ENCODE measurements at places on chromosomes 6 and 20.

DNA sequence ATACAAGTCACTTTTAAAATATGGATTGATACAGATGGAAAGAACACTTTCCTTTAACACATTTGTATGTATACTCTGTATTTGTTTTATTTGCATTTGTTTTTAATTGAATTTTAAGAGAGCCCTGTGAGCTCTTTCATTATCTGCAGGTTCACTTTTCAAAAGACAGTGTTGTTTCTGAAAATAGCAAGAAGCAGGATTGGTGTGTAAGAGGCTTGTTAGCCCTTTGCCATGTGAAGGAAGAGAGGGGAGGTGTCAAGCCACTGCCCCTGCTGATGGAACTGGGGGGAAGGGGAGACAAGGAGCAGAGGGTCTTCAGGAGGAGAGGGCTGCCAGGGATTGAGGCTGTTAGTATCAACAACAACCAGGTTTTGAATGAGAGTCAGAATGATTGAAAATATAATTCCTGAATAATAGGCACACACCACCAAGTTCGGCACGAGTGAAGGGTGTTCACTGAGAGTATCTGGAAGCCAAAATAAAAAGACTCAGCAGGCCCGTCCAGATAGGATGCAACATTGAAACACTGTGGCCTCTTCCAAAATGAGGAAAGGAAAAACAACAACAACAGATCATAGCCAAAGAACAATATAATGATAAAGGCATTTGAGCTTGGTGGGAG lies 12.6 kb upstream of the PBOV1 start:
- no peak overlapping the region for H3K27ac ChIP-seq
- no peaks in the 10 kb centered on the region for H3K4me1 ChIP-seq
- peaks cover 3% of the 10 kb centered on the region for H3K27me3 ChIP-seq

- H3K4me3 ChIP-seq = no peak overlapping the region
- no peaks in the 10 kb centered on the region for H3K4me1 ChIP-seq
- H3K27me3 ChIP-seq = no peaks in the 10 kb centered on the region
- no peak overlapping the region for H3K27ac ChIP-seq
- no peaks in the 10 kb centered on the region for H3K36me3 ChIP-seq
- no peak for DNase-seq
Observed at GRCh38 chr6:166617359-166617758, 9.7 kb downstream of the RPS6KA2 start.

DNA sequence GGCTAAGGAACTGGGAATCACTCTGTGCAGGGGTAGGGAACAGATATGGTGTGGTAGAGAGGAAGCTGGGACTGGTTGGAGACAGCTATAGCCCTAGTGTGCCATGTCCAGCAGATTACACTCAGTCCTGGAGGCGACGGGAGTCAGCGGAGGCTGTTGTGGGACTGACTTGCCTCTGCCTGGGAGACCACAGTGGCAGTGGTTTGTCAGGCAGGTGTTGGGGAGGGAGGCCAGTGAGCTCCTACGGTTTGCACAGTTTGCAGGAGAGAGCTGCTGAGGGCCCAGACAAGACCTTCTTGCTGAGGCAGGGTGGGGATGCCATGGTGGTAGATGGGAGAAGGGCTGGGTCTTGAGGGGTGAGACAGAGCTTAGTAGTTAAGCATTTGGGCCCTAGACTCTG lies 4.9 kb downstream of the PLCG1 start:
- peak overlapping the region; percentile 91 for H3K27ac ChIP-seq
- H3K36me3 ChIP-seq = no peaks in the 10 kb centered on the region
- H3K27me3 ChIP-seq = no peaks in the 10 kb centered on the region
- peak overlapping the region; percentile 82 for H3K4me3 ChIP-seq
- H3K4me1 ChIP-seq = peaks cover 74% of the 10 kb centered on the region
- no peak for DNase-seq

- no peaks in the 10 kb centered on the region for H3K27me3 ChIP-seq
- no peak overlapping the region for H3K27ac ChIP-seq
- H3K36me3 ChIP-seq = no peaks in the 10 kb centered on the region
- H3K4me1 ChIP-seq = no peaks in the 10 kb centered on the region
- no peak overlapping the region for H3K4me3 ChIP-seq
Observed at GRCh38 chr6:134706806-134707205, 243.1 kb downstream of the ALDH8A1 start.

DNA sequence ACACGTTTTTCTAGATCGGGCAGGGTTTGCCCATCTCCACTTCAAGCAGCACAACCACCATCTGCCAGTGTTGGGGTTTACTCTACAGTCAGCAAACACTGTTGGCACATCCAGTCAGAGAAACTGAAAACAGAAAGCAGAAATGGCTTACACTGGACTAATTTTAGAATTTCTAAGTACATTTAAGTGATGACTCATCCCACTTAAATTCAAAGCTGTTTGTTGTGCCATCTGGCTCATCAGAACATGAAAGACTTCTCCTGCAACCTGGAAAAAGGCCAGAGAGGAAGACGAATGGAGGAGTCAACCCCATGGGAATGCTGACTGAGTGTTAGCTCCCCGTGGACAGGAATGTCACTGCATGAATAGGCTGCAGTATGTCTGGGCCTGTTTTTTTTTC lies 21.8 kb downstream of the FAM209B start:
- no peaks in the 10 kb centered on the region for H3K36me3 ChIP-seq
- no peak overlapping the region for H3K27ac ChIP-seq
- H3K4me3 ChIP-seq = no peak overlapping the region
- H3K27me3 ChIP-seq = no peaks in the 10 kb centered on the region

DNA sequence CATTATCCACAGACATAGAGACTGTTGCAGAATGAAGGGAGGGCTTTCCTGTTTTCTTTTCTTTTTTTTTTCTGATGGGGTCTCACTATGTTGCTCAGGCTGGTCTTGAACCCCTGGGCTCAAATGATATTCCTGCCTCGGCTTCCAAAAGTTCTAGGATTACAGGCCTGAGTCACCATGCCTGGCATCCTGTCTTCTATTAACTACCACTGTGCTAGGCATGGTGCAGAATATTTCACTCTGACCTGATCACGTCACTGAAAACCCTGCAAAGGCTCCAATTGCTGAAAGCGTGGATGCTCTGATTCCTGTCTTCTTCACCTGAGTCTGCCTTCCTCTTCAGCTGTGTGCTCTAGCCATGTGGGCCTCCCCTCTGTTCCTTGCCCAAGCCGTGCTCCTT lies 8.5 kb upstream of the DNMT3B start:
- no peak for DNase-seq
- no peak overlapping the region for H3K27ac ChIP-seq
- H3K27me3 ChIP-seq = no peaks in the 10 kb centered on the region
- no peaks in the 10 kb centered on the region for H3K4me1 ChIP-seq
- no peaks in the 10 kb centered on the region for H3K36me3 ChIP-seq

GRCh38 chr20:61203320-61203719 lies 48.7 kb upstream of the CDH4 start:
- H3K4me1 ChIP-seq = no peaks in the 10 kb centered on the region
- no peak overlapping the region for H3K4me3 ChIP-seq
- no peak overlapping the region for H3K27ac ChIP-seq
- no peak for DNase-seq
- no peaks in the 10 kb centered on the region for H3K27me3 ChIP-seq

DNA sequence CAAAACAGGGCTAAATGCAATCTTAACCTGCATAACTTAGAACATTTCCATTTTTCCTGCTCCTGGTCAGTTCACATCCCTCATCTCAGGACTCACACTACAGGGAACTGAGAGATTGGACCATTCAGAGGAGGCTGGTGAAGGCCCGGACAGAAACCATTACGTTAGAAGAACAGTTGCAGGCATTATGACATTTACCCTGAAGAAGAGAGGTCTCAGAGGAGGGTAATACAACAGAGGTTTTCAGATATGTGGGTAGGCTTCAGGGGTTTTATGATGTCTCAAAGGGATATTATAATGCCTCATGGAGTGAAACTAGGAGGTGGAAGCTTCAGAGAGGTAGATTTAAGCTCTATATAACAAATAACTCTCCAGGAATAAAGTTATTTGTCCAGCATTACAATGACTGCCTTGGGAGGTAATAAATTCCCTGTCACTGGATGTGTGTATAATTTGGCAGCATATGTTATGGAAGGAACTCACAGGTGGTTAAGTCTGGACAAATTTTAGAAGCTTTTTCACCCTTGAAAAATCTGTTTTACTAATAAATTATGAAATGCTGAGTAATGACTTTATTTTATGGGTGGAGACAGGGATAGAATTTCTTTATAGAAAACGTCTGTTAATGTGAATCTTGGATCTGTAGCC lies 36.7 kb upstream of the RIPOR2 start:
- peaks cover 32% of the 10 kb centered on the region for H3K4me1 ChIP-seq
- H3K27ac ChIP-seq = no peak overlapping the region
- DNase-seq = no peak
- no peaks in the 10 kb centered on the region for H3K36me3 ChIP-seq
- no peaks in the 10 kb centered on the region for H3K27me3 ChIP-seq

DNA sequence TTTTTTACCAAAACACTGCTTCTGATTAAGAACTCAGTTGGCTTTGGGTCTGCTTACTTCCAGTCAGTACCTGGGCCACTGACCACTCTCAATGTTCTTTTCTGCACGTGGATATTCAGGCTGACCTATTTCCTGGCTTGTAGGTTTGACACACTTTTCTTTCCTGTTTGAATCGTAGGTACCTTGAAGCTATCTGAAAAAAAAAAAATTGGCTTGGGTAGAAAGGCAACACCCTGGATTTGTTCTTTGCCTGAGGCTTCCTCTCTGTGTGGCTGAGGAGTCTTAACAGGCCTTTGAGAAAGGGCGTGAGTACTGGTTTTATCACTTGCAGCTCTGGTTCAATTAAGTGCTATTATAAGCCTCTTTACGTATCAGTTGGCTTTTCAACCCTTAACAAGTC lies 60.6 kb upstream of the IL20RA start:
- peaks cover 17% of the 10 kb centered on the region for H3K4me1 ChIP-seq
- no peak for DNase-seq
- no peak overlapping the region for H3K27ac ChIP-seq
- no peak overlapping the region for H3K4me3 ChIP-seq
- H3K27me3 ChIP-seq = no peaks in the 10 kb centered on the region
- H3K36me3 ChIP-seq = no peaks in the 10 kb centered on the region

GRCh38 chr6:6890400-6890858 lies 217.3 kb upstream of the RREB1 start:
- H3K27ac ChIP-seq = no peak overlapping the region
- DNase-seq = no peak
- H3K27me3 ChIP-seq = no peaks in the 10 kb centered on the region
- H3K4me3 ChIP-seq = no peak overlapping the region

DNA sequence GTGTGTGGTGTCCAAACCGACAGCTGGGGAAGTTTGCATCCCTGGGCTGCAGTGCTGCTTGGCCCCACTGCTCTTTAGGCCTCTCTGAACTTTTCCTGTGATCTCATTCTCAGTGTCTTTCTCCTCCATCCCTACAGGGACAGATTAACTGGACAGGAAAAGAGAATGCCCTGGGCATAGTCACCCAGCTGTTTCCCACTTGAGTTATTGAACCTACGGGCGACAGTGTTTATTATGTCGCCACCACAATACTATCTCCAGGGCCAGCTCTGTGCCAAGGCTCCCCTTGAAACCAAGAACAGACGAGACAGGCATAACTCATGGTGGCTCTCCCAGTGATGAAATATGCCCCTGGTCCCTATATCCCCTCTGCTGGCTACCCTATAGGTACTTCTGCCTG lies 147.8 kb upstream of the EPHA7 start:
- DNase-seq = no peak
- no peaks in the 10 kb centered on the region for H3K36me3 ChIP-seq
- no peak overlapping the region for H3K4me3 ChIP-seq
- H3K27ac ChIP-seq = no peak overlapping the region
- no peaks in the 10 kb centered on the region for H3K27me3 ChIP-seq

DNA sequence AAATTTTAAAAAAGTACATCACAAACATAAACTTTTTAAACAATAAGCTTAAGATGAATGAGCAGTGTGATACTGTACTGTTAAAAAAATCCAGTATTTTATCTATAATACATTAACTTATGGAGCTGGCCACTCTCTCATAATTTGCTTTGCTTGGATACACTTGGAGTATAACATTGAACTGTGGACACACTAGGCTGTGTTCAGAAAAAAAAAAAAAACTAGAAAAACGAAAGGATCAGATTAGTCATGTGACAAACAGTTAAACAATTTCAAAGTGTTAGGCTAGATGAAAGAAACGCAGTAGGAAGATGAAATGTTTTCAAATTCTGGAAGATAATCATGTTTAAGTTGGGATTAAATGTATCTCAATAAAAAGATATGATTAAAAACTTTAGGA lies 220.0 kb downstream of the GRIK2 start:
- no peaks in the 10 kb centered on the region for H3K27me3 ChIP-seq
- DNase-seq = no peak
- H3K4me1 ChIP-seq = no peaks in the 10 kb centered on the region
- H3K4me3 ChIP-seq = no peak overlapping the region
- no peaks in the 10 kb centered on the region for H3K36me3 ChIP-seq
- H3K27ac ChIP-seq = no peak overlapping the region

GRCh38 chr6:19324376-19324775 lies 512.8 kb upstream of the ID4 start:
- DNase-seq = no peak
- H3K4me1 ChIP-seq = no peaks in the 10 kb centered on the region
- H3K4me3 ChIP-seq = no peak overlapping the region
- H3K36me3 ChIP-seq = no peaks in the 10 kb centered on the region
- H3K27ac ChIP-seq = no peak overlapping the region

DNA sequence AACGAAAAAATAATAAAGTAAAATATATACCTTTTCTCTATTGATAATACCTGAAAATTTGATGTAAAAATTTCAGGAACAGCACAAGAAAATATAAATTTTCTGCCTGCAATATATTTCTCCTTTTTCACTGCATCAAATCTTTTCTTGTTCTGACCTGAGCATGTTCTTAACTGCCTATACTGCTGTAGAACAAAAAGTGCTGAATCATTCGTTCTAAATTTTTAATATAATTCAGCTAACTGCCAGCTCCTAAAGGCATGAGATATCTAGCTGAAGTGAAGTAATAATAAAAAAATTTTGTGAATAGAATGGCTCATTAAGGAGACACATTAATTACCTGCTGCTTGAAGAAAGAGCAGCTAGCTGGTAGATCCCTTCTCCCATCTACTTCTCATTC lies 188.6 kb upstream of the FKBP1C start:
- no peak overlapping the region for H3K4me3 ChIP-seq
- DNase-seq = no peak
- no peaks in the 10 kb centered on the region for H3K36me3 ChIP-seq

DNA sequence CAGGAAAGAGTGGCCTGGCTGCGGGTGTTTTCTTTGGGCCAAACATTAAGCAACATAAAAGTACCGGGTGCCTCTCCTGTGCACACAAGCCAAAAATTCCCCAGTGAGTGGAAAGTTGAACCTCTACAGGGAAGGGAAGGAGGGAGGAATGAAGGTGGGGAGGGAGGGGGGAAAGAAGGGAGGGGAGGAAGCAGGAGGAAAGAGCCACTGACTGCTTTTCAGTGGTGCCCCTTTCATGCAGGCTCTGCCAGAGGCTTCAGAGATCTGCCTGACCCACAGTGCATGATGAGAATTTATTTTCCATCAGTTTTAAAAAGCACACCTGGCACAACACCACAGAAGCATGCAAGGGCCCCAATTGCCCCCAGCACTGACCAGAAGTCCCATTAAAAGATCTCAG lies 27.5 kb upstream of the AVP start:
- no peak for DNase-seq
- H3K27me3 ChIP-seq = no peaks in the 10 kb centered on the region
- no peaks in the 10 kb centered on the region for H3K4me1 ChIP-seq
- H3K36me3 ChIP-seq = peaks cover 3% of the 10 kb centered on the region

All from naive thymus-derived CD4-positive, alpha-beta T cell (primary cell).